ENCODE measurements at places on chromosomes 3 and 15. TPM values are rescaled to one million over a fixed set of nuclear protein-coding genes. Genes with fewer than 3 reads are reported as not detected.

LINGO1 gene
- total RNA-seq = not detected

EPM2AIP1 gene
- total RNA-seq = 12.9 TPM

BDH1 gene
- 41.9 TPM for total RNA-seq

IFT122 gene
- total RNA-seq = 21.0 TPM

MOBP gene
- total RNA-seq = 0.21 TPM

GRIP2 gene
- not detected for total RNA-seq

All from MCF 10A (cell line).